ENCODE measurements at places on chromosomes 5 and 9.

GRCh38 chr9:6923086-6923485 is 165.3 kb downstream of the KDM4C start:
- DNase-seq: no peak

DNA sequence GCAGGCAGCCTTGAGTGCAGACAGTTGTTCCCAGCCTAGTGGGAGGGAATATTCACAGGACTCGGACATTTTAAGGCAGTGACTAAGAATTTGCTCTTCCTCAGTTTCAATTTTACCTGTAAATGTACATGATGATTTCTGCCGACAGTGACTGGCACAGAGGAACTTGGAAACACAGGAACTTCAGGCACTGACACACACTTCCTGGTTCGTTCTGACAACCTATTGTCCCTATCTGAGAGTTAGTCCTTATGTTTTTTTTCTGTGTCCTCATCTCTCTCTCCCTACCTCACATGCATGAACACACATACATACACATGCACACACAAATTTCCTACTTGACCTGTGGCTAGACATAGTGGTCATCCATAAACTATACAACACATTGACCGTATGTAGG is 89.4 kb upstream of the CD180 start:
- DNase-seq: no peak

GRCh38 chr5:122656160-122656559 is 118.7 kb upstream of the SNX2 start:
- no peak for DNase-seq

GRCh38 chr9:8599937-8600336 is 800.4 kb upstream of the DMAC1 start:
- DNase-seq: no peak

DNA sequence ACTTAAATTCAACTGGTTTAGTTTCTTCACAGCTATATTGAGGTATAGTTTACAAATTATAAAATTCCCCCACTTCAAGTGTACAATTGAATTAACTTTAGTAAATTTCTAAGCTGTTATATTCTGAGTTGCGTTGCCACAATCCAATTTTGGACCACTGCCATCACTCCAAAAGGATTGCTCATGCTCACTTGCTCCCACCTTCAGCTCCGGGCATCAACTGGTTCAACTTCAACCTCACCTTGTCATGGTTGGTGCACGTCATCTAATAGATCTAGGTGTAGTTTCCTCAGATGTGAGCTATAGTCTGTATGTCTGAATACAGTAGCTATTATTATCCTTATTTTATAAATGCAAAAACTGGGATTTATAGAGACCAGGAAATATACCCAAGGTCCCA is 942.5 kb upstream of the WWC1 start:
- DNase-seq: no peak

- DNase-seq: no peak
These were observed 130.5 kb downstream of the ST8SIA4 start for GRCh38 chr5:100772548-100772947.

DNA sequence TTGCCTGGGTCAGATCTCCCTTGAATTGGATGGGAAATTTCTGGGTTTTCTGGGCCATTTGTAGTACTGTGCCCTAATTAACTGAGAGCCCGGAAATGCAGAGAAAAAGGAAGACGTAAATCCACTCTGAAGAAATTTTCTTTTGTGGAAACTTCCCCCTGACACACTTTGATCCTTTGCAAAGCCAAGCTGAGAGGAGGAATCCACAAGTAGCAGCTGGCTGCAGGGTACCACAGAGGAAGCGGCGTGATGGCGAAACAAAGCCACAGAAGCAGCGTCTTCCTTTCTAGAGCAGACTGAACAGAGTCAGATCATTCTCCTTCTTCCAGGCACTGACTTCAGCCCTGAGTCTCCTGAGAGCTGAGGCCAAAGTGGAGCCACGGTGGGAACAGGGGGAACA is 47.1 kb upstream of the ZNF354A start:
- DNase-seq: no peak

DNA sequence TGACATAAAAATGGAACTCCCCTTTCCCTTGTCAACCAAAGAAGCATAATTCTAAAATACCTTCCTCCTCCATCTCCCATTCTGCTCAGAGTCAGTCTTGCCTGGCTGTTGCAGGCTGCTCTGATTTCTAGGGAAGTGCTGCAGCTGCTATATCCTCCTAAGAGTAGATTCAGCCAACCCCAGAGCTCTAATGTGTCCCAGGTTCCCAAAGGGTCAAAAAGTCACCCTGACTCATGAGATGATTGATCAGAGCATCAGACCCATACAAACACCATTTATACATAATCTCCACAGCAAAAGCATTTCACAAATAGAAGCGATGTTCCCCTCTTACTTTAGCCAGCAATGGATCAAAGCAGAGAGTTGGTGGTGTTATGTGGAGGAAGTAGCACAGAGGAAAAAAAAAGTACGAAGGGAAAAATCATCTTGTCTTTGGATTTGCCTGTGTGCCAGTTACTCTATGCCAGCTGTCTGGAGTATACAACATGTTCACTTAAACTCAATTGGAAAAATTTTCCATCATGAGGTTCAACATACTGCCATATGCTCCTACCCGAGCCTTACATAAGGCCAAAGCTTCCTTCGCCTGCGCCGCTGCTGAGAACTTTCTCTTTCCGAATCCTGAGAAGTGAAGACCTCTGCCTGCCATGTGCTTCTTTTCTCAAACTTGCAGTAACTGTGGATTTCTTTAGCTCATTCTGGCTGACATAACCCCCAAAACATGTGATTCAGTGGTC is 258.0 kb downstream of the TLE4 start:
- DNase-seq: no peak

DNA sequence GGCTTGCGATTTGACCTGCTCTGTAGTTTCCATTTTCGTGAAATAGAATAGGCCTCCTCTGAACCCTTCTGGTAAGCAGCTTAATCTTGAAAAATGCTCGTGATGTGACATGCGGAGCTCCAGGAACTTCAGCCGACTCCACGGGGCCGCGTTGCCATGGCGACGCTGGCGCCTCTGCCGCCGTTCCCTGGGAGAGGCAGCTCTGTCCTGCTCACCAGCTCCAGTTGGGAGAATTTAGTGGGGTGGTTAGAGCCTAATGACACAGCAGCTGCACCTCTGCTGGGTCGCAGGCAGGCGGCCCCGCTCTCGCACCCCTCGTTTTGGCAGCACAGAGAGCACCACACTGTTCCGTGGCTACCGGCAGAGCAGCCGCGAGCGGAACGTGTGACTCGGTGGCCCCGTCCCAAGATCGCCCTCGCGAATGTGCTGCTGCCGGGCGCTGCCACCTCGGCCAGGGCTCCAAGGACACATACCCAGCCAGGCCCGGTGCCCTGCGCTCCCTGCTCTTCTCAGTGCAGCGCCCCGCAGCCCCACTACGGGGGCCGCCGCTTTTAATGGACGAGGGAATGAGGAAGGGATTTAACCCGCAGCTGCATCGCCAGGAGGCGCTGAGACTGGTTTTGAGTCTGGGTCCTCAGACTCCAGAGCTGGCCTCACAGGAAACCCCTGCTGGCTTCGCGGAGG is 131.2 kb upstream of the LMX1B start:
- no peak for DNase-seq
